ENCODE measurements at places on chromosomes 3 and 15. TPM values are rescaled to one million over a fixed set of nuclear protein-coding genes. Genes with fewer than 3 reads are reported as not detected.

SLC9C1 gene
- not detected for total RNA-seq

CRABP1 gene
- total RNA-seq, result 39.3 TPM

IL20RB gene
- 0.39 TPM for total RNA-seq

DNA sequence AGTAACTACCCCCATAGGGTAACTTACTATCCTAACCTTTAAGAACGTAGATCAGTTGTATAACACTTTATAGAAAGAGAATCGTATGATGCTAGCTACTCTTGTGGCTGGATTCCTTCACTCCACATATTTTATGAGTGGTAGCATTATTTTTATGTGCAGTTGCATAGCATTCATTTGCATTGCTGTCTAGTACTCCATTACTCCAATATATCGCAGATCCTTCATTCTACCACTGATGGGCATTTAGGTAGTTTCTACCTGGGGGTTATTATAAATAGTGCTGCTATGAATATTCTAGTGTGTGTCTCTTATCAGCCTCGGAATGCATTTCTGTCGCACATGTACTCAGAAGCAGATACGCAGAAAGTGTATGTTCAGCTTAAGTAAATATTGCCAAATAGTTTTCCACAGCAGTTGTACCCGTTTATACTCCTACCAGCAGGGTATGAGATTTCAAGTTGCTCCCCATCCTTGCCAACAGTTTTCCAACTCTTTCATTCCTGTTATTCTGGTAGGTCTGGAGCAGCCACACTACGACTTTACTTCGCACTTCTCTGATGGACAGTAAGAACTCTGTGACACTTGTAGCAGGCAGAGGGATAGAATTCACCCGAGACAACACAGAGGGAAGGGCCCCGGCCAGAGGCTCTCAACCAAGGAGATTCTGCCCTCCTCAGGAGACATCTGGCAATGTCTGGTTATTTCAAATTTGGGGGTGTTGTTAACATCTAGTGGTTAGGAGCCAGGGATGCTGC lies 9.8 kb upstream of the VGLL4 start:
- DNase-seq, result no peak

DNA sequence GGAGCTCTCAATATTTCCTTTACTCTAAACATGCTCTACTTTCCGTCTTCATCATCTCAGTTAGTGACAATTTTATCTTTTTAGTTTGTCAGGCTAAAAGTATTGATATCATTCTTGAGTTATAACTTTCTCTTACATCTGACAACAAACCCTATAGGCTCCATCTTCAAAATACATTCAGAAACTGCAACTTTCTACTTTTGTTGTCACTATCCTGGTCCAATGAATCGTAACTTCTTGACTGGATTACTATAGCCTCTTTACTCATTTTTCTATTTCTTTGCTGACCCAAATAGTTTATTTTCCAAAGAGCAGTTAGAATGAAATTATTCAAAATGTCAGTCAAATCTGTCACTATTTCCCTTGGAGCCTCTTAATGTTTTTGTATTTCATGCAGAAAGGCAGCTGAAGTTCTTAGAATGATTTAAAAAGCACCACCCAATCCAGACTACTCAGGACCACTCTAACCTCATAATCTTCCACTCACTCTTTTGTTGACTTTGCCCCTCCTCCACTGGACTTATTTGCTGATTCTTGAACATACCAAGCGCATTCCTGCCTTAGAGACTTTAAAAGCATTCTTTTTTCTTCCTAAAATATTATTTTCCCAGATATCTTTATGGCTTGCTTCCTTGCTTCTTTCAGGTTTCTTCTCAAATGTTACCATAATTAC lies 119.9 kb upstream of the CBLB start:
- no peak for DNase-seq

DNA sequence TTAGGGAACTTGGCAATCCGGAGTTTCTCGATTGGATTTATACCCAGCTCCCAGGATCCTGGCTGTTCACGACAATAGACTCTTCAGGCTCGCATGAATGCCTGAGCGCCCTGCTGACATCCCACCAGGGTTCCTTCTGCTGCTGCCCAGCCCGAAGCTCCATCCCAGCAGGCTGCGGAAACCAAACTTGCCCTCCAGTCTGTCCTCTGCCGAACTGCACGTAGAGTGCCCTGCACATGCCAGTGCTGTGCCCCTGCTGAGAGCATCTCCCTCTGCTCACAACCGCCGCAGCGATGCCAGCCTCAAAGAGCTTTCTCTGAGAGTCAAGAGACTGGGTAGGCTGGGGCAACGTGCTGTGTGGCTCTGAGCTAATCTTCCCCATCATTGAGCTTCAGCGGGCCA lies 6.9 kb downstream of the ADAMTS7 start:
- DNase-seq, result no peak

SPTSSB gene
- total RNA-seq, result 0.94 TPM
